ENCODE measurements at places on chromosomes 3 and 15.

- no peak for DNase-seq
Measured at GRCh38 chr3:134934933-134935332, 139.9 kb downstream of the EPHB1 start.

- no peak for DNase-seq
Measured at GRCh38 chr3:170499562-170500156, 81.0 kb downstream of the CLDN11 start.

DNA sequence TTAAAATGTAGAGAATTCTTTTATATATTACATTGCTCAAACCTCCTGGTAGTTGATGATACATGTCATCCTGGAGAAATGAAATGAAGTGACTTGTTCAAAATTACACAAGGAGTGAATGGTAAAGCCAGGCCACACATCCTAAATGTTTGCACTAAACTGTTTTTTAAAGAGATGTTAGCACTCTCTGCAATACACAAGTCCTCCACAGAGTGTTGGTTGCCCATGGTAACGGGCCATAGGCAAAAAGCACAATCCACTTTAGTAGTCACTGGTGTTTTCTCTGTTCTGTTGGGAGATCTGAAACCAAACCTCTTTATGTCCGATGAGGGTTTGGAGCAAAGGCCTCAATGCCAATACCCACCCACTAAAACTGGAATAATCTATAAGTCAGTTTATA is 907.4 kb downstream of the NTRK3 start:
- DNase-seq: no peak

- no peak for DNase-seq
Measured at GRCh38 chr3:129021140-129021551, 20.0 kb downstream of the EFCC1 start.

GRCh38 chr15:38486936-38487335 is 33.0 kb downstream of the FAM98B start:
- DNase-seq: no peak

GRCh38 chr3:177110895-177111294 is 86.4 kb downstream of the TBL1XR1 start:
- no peak for DNase-seq

- DNase-seq: no peak
Measured at GRCh38 chr3:38168151-38169026, 3.1 kb downstream of the OXSR1 start.

DNA sequence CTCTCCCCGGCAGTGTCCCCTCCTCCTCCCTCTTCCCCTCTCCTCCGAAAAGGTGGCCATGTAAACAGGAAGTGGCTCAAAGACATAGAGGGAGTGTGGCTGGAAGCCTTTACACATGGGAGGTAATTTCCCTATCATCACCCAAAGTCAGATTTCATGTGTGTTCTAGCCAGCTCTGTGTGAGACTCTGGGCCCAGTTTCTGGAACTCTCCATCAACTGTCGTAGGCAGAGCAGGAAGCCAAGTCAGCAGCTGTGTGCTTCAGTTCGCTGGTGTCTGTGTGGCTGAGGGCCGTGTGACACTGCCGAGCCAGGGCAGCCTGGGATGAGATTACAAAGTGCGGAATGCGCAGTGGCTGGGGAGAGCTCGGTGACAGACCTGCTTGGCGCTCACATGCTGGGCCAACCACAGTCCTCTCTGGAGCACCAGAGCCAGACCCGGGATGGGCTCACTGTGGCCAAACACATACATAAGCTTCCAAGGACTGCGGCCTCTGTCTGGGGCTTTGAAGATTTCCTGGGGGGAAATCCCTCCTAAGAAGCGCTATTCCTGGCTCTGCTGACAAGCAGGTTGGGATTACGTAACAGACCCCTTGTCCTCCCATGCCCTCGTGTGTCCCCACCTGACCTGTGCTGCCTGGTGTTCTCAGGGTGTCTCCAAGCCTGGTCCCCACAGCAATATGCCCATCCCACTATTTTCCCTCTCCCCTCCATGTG is 50.7 kb downstream of the UMPS start:
- DNase-seq: no peak

- DNase-seq: peak; percentile 66
Measured at GRCh38 chr15:63466378-63467192, 37.8 kb upstream of the USP3 start.

DNA sequence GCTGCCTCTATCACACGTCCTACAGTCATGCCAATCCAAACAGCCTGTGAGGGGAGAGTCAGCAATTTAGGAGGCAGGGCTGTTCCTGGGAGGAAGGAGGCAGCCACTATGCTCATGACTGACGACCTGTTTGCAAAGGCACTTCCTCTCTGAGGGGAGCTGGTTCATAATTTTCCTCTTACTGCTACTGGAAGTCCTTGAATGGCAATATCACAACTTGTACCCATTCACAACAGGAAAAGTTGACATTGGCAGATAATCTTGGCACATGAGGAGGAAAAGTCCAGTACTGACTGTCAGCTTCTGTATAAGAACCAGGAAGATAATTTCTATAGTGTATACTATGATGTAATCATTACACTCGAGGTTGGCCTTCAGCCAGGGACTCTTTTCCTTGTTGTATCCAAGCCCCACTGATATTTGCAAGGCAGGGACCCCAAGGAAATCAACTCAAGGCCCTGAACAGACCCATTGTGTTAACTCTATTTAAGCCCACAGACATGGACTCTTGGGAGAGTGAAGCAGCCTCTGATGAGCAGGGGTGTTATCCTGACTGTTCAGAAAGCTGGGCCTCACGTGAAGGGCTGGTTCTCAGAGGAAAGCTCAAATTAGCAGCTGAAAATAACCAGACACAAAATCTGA is 267.3 kb upstream of the ADAMTS9 start:
- DNase-seq: no peak

DNA sequence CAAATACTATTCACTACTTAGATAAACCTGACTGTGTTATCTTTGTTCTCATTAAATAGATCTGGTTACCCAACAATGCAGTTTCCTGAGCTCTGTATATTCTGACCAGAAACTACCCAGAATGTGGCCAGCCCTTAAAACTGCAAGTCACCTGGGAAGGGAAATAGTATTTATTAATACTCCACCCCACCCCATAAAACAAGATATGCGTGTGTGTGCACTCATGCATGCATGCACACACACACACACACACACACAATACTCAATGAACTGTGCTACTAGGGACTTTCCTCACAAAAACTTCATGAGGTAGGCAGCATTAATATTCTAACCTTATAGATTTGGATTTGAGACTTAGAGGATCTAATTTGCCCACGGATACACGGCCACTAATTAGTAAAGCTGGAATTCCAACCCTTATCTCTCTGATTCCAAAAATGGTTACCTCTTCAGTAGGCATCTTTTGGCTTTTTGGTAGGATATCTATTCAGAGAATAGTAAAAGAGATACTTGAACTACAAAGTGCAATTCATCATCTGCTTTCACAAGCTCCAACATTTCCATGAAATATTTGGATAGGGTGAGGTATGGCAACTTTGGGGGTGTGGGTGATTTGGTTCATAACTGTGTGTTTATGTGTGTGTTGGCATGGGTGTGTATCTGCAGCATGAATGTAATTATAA is 197.0 kb upstream of the CFAP20DC start:
- no peak for DNase-seq

DNA sequence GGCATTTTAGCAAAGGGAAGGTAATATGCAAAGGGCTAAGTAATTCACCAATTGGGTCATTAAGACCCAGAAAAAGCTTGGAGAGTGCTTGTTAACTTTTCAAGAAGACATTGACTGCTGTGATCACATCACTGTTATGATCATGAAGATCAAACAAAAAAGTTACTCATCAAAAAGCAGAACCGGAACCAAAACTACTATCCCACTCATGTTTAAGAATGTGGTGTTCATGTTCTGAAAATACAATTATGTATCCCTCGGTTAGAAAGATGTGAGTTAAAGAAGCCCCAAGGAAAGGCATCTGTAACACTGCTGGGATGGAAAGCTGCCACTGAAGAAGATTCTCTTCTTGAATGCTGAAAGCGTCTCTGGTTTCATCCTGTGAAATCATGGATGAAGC is 32.6 kb downstream of the BBX start:
- DNase-seq: no peak

DNA sequence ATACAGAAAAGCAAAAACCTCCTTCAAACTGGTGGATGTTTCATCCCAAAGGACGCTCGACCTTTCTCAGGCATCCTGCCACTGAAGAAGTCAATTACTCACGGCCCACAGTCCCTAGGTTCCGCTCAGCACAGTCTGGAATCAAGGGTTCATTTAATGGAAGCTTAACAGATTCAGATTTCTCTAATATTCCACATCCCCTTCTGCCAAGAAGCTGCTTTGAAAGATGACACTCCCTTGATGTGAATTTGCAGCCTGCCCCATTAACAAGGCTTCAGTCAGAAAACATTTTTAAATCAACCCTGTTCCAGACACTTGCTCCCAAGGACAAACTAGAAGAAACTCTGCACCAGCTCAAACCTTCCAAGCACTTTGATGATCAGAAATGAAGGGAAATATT is 81.2 kb downstream of the LIPC start:
- no peak for DNase-seq

- DNase-seq: no peak
Measured at GRCh38 chr3:89025185-89025584, 82.2 kb upstream of the EPHA3 start.

DNA sequence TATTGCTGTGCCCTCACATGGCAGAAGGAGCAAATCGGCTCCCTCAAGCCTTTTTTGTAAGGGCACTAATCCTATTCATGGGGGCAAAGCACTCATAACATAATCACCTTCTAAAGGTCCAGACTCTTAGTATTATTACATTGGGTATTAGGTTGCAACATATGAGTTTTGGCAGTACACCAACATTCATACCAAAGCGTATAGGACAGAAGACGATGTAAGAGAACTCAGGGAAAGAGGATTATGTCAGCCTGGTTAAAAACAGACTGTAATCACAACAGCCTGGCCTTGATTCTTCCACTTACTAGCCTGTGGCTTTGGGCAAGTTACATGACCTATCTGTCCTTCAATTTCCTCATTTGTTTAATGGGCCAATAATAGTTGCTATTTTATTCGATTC is 828.5 kb upstream of the NECTIN3 start:
- no peak for DNase-seq

DNA sequence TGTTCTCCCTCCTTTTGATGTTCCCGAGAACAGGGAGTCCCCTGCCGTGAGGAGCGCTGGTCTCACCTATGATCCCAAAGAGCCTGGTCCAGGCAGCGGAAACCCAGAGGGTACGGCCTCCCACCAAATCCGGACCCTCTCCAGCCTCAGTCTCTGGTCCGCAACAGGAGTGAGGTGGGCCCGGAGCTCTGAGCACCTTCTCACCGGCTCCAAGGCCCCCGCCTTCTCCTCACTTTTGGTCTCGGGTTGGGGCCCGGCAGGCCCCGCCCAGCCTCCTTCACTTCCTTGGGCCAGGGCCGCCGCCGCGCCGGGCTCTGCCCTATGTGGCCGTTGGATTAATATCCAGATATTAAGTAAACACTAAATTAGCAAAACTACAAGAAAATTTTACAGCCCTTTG is 5.7 kb upstream of the SKOR1 start:
- no peak for DNase-seq

Data from CD4-positive, alpha-beta T cell treated with Interleukin-1 beta for 1 hour (primary cell).